Tibial nerve (tissue), 4 donors: ENCODE measurements at places on chromosomes 3 and 15. TPM values are rescaled to one million over a fixed set of nuclear protein-coding genes. Genes with fewer than 3 reads are reported as not detected.

- peaks cover 97% of the 10 kb centered on the region for H3K36me3 ChIP-seq
- H3K4me3 ChIP-seq, result peak overlapping the region; percentile 78
- no peak for DNase-seq
- H3K27ac ChIP-seq, result peak overlapping the region; percentile 95
These were observed 5.7 kb downstream of the THBS1 start for GRCh38 chr15:39586387-39587095.

DNA sequence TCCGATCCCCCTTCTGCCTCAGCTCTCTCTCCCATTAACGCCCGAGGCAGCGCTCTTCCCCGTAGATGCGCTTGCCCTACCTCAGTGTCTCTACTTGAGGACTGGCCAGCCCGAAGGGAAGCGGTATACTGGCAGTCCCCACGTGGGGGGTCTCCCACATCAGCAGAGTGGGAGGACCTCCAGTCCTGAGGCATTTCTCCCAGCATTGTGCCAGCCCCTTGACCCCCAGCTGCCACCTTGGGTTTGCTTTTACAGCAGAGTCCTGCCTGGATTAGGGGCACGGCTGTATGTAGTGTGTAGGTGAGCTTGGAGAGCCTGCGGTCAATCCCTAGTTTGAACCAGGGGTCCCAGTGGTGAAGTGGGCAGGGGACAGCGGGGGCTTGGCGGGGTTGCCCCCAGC is 767 bp downstream of the SEMA3F start:
- H3K27ac ChIP-seq, result no peak overlapping the region
- peaks cover 7% of the 10 kb centered on the region for H3K4me1 ChIP-seq
- no peaks in the 10 kb centered on the region for H3K36me3 ChIP-seq
- peak overlapping the region; percentile 45 for H3K4me3 ChIP-seq
- no peaks in the 10 kb centered on the region for H3K27me3 ChIP-seq

GRCh38 chr3:38726751-38727150 is 77.3 kb upstream of the SCN5A start:
- no peaks in the 10 kb centered on the region for H3K4me1 ChIP-seq
- no peak overlapping the region for H3K27ac ChIP-seq
- no peaks in the 10 kb centered on the region for H3K27me3 ChIP-seq

DNA sequence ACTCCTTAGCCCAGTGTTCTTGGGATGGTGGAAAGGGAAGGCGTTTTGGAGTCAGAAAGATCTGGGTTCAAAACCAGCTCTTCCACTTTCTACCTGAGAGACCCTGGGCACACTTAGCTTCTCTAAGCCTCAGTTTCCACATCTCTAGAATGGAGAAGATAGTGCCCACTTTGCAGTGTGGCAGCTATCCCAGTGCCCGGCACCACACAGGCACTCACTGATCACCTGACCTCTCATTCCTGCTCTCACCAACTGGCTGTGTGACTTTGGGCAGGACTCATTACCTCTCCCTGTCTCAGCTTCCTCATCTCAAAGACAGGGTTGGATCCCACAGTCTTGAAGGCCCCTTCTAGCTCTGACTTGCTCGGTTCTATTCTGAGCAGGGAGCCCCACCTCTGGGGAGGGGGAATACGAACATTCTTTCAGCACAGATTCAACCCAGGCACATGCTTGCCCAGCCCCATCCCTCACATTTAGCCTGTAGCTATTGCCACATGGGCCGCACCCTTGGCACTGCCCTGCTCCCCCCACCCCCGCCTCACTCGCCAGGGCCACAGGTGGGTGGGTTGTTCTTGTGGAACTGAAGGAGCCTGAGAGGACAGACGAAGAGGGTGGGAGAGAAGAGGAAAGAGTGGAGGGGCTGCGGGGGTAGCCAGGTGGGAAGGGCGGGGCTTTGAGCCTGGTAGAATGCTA is 39.2 kb downstream of the EPHB3 start:
- H3K27me3 ChIP-seq, result peaks cover 6% of the 10 kb centered on the region
- H3K4me1 ChIP-seq, result peaks cover 38% of the 10 kb centered on the region
- H3K27ac ChIP-seq, result peak overlapping the region; percentile 86

DNA sequence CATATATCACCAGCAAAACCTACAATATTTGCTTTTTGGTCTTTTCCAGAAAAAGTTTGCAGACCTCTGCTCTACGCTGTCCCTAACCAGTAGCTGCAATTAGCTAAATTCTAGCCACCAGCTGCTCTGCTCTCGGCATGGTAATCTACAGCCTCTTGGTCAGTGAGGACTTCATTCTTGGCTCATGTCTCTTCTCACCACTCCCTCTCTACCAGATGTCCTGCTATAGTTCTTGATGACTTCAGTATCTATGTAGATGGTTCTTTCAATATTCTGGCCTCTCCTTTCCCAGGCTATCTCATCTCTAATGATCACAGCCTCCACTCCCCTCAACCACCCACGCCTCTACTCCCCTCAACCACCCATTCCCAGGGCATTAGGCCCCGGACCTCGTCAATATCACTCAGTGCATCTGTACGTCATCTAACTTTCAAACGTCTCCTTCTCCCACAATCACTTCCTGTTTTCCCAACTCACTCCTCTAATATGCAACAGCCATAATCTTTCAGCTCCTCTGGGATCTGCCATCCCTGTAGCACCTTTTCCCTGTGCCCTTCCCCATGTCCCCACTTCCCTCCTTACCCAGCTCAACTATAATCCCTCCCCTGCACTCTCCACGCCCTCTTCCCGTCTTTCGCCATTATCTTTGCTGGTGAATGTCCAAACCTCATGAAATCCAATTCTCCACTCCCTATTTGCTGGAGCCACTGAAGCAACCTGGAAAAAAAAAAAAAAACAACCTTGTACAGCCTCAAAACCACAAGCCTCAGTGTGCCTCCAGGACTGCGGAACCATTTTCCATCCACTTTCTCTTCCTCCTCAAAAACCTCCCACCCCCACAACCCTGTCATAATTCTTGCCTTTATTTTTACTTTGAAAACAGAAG is 429.4 kb upstream of the PROK2 start:
- no peaks in the 10 kb centered on the region for H3K36me3 ChIP-seq
- no peaks in the 10 kb centered on the region for H3K4me1 ChIP-seq
- no peak for DNase-seq
- H3K27me3 ChIP-seq, result no peaks in the 10 kb centered on the region
- H3K4me3 ChIP-seq, result no peak overlapping the region
- no peak overlapping the region for H3K27ac ChIP-seq

GRCh38 chr3:14389166-14389606 is 13.2 kb upstream of the SLC6A6 start:
- DNase-seq, result no peak
- no peak overlapping the region for H3K27ac ChIP-seq
- no peaks in the 10 kb centered on the region for H3K27me3 ChIP-seq
- H3K4me1 ChIP-seq, result no peaks in the 10 kb centered on the region

GRCh38 chr3:134905647-134905935 is 110.5 kb downstream of the EPHB1 start:
- H3K4me3 ChIP-seq, result no peak overlapping the region
- H3K36me3 ChIP-seq, result no peaks in the 10 kb centered on the region
- H3K4me1 ChIP-seq, result no peaks in the 10 kb centered on the region
- DNase-seq, result no peak

The IL17RD gene
- 9.8 TPM for total RNA-seq

DNA sequence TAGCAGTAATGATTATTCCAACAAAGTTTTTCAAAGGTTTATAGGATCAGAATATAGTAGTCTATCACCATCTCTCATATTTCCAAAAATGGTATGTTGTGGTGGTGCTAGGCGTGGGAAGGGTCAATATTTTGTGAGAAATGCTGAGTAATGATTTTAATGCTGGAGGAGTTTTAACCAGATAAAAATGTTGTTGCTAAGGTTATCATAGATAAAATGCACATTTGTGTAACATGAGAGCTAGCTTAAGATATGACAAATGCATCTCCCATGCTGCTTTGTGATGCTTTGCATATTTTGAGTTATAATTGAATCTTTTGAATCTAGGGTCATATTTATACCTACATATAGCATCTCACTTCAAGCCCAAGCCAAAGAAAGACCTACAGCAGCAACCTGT is 103.9 kb upstream of the ROBO1 start:
- H3K4me3 ChIP-seq, result no peak overlapping the region

The ZDHHC19 gene
- not detected for total RNA-seq

DNA sequence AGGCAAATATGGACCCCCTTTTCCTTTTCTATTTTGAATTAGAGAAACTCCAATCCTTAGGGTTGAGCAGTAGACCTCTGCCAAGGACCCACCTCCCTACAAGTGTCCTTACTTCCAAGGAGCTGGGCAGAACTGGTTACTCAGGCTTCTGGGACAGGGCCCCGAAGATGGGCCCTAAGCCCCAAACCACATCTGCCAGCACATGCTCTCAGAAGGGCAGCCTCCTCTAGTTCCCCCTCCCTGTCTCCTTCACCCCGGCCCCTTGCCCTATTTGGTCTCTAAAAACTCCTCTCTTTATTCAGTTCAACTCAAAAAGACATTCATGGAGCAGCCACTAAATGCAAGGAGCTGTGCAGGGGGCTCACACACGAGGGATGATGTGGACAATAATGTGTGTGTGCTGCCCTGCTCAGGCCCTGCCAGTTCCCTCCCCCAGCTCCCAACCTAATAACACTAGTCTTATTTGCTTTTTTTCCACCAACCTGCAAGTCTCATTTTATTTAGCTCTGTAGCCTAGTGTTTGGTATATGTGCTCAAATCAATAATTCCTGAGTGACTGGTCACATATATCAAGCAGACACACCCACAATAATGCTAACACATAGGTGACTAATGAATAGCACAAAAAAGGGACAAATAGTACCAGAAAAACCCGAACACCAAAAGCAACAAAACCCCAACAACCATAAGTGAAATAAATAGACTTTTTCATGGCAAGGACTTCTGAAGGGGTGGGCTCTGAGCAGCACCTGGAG is 12.2 kb downstream of the ZDHHC3 start:
- H3K27me3 ChIP-seq, result no peaks in the 10 kb centered on the region
- H3K36me3 ChIP-seq, result no peaks in the 10 kb centered on the region
- DNase-seq, result no peak

- H3K36me3 ChIP-seq, result no peaks in the 10 kb centered on the region
- H3K27ac ChIP-seq, result no peak overlapping the region
- H3K4me1 ChIP-seq, result no peaks in the 10 kb centered on the region
- H3K4me3 ChIP-seq, result no peak overlapping the region
- no peak for DNase-seq
- H3K27me3 ChIP-seq, result no peaks in the 10 kb centered on the region
These were observed 48.9 kb upstream of the AGTR1 start for GRCh38 chr3:148648685-148649352.
